ENCODE measurements at places on chromosomes 13 and 19.

DNA sequence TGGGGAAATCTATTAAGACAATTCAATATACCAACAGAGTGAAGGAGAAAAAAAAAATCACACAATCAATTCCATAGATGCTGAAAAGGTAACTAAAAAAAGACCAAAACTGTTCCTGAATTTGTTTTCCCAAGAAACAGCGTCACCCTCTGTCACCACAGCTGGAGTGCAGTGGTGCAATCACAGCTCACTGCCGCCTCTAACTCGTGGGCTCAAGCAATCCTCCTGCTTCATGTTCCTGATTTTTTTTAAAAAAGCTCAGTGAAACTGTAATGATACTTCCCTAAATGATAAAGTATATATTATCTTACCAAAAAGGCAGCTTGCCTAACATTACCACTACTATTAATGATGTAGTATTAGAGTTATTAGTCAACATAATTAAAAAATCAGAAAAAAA is 19.6 kb upstream of the ZFP14 start:
- DNase-seq: no peak

- no peak for DNase-seq
Measured at GRCh38 chr13:80086304-80086721, 254.6 kb downstream of the SPRY2 start.

GRCh38 chr13:45909089-45909488 is 57.5 kb upstream of the SIAH3 start:
- no peak for DNase-seq

GRCh38 chr13:25802579-25802978 is 249.2 kb downstream of the SHISA2 start:
- no peak for DNase-seq

DNA sequence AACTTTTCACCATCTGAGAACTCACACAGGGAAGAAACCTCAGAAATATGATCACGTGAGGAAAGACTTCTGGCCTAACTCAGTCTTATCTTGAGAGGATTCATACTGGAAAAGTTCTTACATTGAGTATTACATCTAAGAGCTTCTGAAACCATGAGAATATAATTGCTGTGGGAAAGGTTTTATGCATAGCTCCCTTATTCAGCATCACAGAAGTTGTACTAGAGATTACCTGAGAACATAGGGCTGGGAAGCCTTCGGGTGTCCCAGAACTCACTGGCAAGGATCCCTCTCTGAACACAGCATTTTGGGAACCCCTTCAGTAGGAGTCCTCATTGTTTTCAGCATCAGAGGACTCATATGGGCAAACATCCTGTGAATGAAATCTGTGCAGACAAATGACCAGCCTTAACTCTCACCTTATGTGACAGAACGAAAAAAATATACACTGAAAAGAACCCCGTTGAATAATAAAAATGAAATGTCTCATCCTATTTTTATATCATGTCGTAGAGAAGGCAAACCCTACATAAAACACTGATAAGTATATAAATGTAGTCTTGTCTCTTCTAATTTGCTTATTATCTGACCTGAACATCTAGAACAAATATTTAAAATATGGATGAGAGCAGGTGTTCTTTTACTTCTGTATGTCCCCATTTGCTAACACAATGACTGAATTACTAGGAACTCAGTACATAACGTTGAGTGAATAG is 14.2 kb downstream of the ZNF274 start:
- DNase-seq: peak; percentile 1

DNA sequence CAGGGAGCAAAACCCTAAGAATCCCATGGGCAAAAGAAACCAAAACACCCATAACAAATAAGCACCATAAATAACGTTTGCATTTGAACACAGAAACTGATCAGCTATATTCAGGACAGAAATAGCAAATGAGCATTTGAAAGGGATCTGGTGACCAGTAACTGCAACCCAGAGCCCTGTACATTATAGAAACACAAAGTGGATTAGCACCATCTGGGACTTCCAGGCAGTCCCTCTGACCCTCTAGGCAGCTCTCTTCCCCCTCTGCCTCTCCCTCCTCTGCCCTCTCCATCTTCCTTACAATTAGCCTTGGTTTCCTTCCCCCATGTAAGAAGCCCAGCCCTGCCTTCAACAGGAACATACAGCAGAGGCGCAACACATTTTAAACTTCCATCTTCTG is 215.0 kb downstream of the DCLK1 start:
- no peak for DNase-seq

- DNase-seq: no peak
Measured at GRCh38 chr13:98476106-98476505, 100.8 kb downstream of the STK24 start.

DNA sequence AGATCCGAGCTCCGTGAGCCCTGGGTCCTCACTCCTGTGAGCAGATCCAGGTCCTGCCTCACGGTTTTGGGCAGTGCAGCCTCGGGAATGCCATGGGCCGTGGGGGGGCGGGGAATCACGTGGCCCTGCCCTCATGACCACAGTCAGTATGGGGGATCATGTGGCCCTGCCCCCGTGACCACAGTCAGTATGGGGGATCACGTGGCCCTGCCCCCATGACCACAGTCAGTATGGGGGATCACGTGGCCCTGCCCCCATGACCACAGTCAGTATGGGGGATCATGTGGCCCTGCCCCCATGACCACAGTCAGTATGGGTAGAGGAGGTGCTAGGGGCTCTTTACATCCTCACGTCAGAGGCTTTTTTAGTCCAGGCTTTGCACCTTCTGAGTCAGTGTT is 64.3 kb upstream of the F7 start:
- no peak for DNase-seq

Measured in NCI-H526 treated with DMSO at 0.1 percent for 48 hours (cell line).